ENCODE measurements at places on chromosomes 1 and 21. TPM values are rescaled to one million over a fixed set of nuclear protein-coding genes. Genes with fewer than 3 reads are reported as not detected.

- DNase-seq, result no peak
Observed at GRCh38 chr1:209756615-209757445, 977 bp downstream of the TRAF3IP3 start.

PPIAL4G gene
- total RNA-seq, result not detected

UBL4B gene
- not detected for total RNA-seq

GRCh38 chr1:216630532-216630931 lies 92.7 kb downstream of the ESRRG start:
- DNase-seq, result no peak

DNA sequence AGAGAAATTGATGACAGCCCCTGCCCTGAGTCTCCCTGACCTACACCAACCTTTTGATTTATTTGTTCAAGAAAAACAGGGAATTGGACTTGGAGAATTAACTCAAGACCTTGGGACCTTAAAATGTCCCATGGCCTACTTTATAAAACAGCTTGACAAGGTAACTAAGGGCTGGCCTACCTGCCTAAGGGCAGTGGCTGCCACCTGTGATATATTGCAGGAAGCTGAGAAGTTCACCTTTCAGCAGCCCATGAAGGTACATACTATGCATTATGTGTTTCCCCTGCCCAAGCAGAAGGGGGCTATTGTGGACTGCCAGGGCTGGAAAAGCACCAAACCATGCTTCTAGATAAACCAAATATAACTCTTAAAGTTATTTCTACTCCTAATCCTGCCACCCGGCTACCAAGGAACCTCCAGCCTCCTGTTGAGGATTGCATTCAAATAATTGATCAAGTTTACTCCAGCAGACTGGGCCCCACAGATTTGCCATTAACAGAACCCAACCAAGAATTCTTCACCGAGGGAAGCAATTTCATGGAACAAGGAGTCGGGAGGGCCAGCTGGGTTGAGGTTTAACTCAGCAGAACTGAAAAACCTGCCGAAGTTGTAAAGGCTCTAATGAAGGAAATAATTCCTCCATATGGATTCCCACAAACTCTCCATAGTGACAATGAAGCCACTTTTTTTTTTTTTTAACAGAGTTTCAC lies 28.2 kb downstream of the LACTBL1 start:
- no peak for DNase-seq
